Activated CD8-positive, alpha-beta memory T cell treated with anti-CD3 and anti-CD28 coated beads for 1 hour (primary cell): ENCODE measurements at places on chromosomes 3 and 15.

- DNase-seq, result no peak
These were observed 321.2 kb downstream of the RBMS3 start for GRCh38 chr3:29601861-29602585.

- no peak for DNase-seq
These were observed 7.8 kb downstream of the ATP2C1 start for GRCh38 chr3:130901463-130902204.

DNA sequence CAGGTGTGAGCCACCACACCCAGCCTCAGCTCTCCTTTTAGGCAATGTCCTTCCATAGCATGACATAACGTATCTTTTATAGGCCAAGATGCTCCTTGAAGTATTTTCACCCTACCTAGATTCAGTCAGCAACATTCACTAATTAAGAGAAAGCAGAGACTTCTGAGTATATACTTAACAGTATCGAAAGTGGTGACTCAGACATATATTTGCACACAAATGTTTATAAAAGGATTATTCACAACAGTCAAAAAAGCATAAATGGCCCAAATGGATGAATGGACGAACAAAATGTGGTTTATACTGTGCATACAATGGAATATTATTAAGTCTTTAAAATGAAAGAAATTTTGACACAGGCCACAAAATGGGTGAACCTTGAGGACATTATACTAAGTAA lies 108.6 kb downstream of the ZNF385D start:
- no peak for DNase-seq

- DNase-seq, result no peak
These were observed 308.2 kb downstream of the ULK4 start for GRCh38 chr3:41653571-41654239.

- no peak for DNase-seq
These were observed at the start of gene C3orf80 for GRCh38 chr3:160225176-160226025. TSS of gene C3orf80 (plus strand) at chr3:160225422. CDS start at chr3:160225636, 214 bp downstream.

GRCh38 chr15:77720655-77721054 lies 87.9 kb upstream of the LINGO1 start:
- DNase-seq, result no peak

DNA sequence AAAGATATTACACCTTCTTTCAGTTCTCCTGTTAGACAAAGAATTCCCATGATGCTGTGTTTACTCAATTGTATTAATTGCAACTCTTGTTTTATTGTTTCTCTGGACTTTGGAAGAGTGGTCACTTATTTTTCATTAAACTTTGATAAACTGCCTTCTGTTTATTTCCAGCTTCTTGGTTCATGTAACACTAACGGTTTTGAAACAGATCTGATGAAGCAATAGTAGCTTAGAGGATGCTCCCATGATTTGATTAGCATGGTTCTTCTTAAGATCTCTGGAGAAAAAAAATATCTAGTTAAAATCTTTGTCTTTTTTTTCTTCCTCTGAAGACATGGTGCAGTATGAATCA lies 90.1 kb downstream of the FNDC3B start:
- DNase-seq, result no peak

- DNase-seq, result no peak
These were observed 5.5 kb upstream of the KY start for GRCh38 chr3:134656211-134656800.

- no peak for DNase-seq
These were observed 36.9 kb upstream of the ZNF280D start for GRCh38 chr15:56770173-56770572.

- no peak for DNase-seq
These were observed 482.6 kb upstream of the ZNF717 start for GRCh38 chr3:76267851-76268380.
